ENCODE measurements at places on chromosomes 5 and 9. TPM values are rescaled to one million over a fixed set of nuclear protein-coding genes. Genes with fewer than 3 reads are reported as not detected.

- no peak overlapping the region for H3K4me3 ChIP-seq
- H3K4me1 ChIP-seq: peaks cover 24% of the 10 kb centered on the region
- no peak overlapping the region for H3K27ac ChIP-seq
- H3K27me3 ChIP-seq: peaks cover 5% of the 10 kb centered on the region
- no peak for DNase-seq
- H3K36me3 ChIP-seq: no peaks in the 10 kb centered on the region
Measured at GRCh38 chr5:95843733-95844223, 21.3 kb upstream of the GLRX start.

- H3K4me1 ChIP-seq: no peaks in the 10 kb centered on the region
- H3K27me3 ChIP-seq: no peaks in the 10 kb centered on the region
- H3K27ac ChIP-seq: no peak overlapping the region
- DNase-seq: no peak
Measured at GRCh38 chr9:111533099-111533790, 8.3 kb downstream of the ZNF483 start.

GRCh38 chr5:17482790-17483189, 15.2 kb upstream of the TAF11L2 start:
- no peak overlapping the region for H3K4me3 ChIP-seq
- H3K27ac ChIP-seq: no peak overlapping the region
- H3K4me1 ChIP-seq: no peaks in the 10 kb centered on the region
- no peaks in the 10 kb centered on the region for H3K36me3 ChIP-seq
- DNase-seq: no peak

- H3K4me1 ChIP-seq: no peaks in the 10 kb centered on the region
- H3K27ac ChIP-seq: no peak overlapping the region
- no peaks in the 10 kb centered on the region for H3K27me3 ChIP-seq
Measured at GRCh38 chr9:92608241-92608908, 61.6 kb downstream of the IPPK start.

GRCh38 chr5:66889056-66889455, 292.9 kb downstream of the MAST4 start:
- no peak overlapping the region for H3K4me3 ChIP-seq
- no peak for DNase-seq
- no peak overlapping the region for H3K27ac ChIP-seq
- peaks cover 4% of the 10 kb centered on the region for H3K4me1 ChIP-seq

Gene SH3RF2
- total RNA-seq: not detected

DNA sequence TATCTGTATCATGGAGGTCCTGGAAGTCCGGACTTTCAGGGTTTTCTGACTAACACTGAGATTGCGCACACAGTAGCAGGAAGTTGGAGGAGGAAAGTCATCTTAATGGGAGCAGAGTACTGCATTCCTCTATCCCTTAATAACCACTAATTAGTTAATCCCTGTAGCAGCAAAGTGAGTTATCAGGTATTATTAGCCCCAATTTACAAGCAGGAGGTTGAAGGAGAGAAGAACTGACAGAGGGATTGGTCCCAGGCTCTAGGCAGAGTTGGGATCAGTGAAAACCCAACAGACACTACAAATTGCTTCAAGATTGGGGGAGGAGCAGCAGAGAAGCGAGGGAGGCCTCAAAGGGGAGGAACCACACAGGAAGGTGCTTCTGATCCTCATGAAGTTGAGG, 74.5 kb upstream of the XPA start:
- H3K27ac ChIP-seq: no peak overlapping the region
- peaks cover 39% of the 10 kb centered on the region for H3K27me3 ChIP-seq
- H3K4me1 ChIP-seq: no peaks in the 10 kb centered on the region
- no peak for DNase-seq
- no peaks in the 10 kb centered on the region for H3K36me3 ChIP-seq

All from activated naive CD8-positive, alpha-beta T cell treated with anti-CD3 and anti-CD28 coated beads, Interleukin-2, amount 10 ng/mL, durations not matched to agents 7 days and 5 days (primary cell).